ENCODE measurements at places on chromosomes 12 and 14.

GRCh38 chr14:70472253-70473159 is 20.5 kb downstream of the ADAM21 start:
- DNase-seq: no peak

- DNase-seq: no peak
Measured at GRCh38 chr12:30926243-30927221, at the start of gene TSPAN11. TSPAN11 (plus strand) TSS chr12:30926748; CDS start chr12:30953992, 27,244 bp downstream.

DNA sequence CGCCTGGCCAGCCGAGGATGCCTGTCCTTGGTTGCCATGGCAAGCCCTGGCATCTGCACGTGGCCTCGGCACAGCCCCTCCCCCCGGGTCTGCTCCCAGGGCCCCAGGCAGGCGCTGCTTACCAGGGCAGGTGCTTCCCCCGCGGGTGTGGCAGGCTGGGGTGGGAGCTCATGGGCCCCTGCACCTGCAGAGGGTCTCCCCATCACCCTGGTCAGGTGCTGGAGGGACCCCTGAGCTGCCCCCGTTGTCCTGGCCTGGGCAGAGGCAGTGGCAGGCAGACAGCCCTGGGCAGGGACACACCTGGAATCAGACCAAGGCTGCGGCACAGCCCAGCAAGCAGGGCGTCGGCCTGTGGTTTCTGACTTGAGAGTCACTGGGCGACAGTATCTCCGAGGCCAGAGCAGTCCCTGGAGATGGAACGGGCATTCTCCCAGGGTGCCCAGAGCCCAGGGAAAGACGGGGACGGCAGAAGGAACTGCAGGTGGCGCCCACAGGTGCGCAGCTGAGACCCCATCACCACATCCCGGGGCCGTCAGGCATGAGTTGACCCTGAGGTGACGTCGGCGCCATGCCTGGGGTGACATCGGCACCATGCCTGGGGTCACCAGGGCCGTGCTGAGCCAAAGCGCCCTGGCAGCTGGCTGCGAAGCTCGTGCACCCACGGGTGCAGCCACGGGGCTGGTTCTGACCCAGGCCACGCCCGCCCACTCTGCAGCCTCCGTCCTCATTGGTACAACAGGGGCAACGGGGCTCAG is 56.1 kb upstream of the FBRSL1 start:
- no peak for DNase-seq

DNA sequence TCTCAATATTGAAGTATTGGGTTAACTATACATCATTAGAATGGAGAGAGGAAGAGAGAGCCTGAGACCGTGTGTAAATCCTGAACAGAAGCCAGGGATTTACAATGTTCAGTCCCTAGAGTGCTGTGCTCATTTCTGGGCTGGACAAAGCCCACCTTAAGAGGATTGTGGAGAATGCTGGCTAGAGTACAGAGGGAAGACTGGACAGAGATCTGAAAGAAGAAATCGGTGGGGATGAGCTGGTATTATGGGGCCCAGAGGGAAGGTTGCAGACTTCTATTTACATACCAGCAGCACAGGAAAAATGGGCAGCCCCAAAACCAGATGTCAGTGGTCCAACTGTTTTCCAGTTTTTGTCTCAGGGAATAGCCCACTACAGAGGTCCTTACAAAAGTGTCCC is 42.3 kb downstream of the RTN1 start:
- no peak for DNase-seq

DNA sequence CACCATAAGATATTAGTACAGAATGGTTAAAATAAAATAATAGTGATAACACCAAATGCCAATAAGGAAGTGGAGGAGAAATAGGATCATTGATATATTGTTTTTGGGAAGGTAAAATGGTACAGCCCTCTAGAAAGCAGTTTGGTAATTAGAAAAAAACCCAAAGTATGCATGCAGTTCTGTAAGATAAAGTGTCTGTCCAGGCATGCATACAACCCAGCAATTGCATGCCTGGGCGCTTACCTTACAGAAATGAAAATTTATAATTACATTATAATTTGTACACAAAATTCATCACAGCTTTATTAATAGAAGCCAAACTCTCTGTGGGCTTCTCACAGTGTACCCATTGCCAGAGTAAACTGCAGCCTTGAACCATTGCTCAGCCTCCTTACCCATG is 124.7 kb downstream of the TTC6 start:
- DNase-seq: no peak

- no peak for DNase-seq
Measured at GRCh38 chr12:89251342-89252271, 100.7 kb downstream of the DUSP6 start.

- peak; percentile 60 for DNase-seq
Measured at GRCh38 chr14:71320734-71321573, 413.7 kb downstream of the PCNX1 start.

- DNase-seq: peak; percentile 31
Measured at GRCh38 chr12:50537538-50537919, 32.7 kb downstream of the DIP2B start.

DNA sequence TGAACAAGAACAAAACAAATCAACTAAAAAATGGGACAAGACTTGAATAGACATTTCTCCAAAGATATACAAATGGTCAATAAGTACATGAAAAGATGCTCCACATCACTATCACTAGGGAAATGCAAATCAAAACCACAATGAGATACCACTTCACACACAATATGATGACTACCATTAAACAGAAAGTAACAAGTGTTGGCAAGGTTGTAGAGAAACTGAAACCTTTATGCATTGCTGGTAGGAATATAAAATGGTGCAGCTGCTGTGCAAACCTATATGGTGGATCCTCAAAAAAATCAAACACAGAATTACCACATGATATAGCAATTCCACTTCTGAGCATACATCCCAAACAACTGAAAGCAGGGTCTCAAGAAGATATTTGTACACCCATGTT is 5.2 kb downstream of the SMAGP start:
- DNase-seq: no peak

GRCh38 chr12:20946732-20947131 is 136.2 kb downstream of the SLCO1B3 start:
- no peak for DNase-seq

- no peak for DNase-seq
Measured at GRCh38 chr14:69850086-69850735, 29.0 kb upstream of the SMOC1 start.

- no peak for DNase-seq
Measured at GRCh38 chr12:105956662-105957457, 181.9 kb downstream of the NUAK1 start.

GRCh38 chr14:68460541-68460940 is 332.3 kb downstream of the ZFP36L1 start:
- no peak for DNase-seq

DNA sequence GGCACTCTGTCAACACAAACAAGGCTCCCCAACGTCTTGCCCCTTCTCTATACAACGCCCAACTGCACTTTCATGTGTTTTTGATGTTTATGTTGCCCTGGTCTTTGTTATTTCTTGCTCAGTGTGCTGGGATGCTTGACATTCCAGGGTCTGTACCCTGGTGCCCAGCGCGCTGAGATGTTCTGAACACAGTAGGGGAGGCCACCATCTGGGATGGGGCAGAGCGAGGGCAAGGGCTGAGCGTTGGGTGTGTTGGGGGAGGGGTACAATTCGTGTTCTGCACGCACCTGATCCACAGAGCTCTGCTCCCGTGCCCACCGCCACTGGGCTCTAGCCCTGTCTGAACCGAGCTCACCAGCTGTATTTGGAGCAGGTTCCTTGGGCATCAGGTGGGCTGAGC is 52.9 kb downstream of the ISCA2 start:
- DNase-seq: no peak

DNA sequence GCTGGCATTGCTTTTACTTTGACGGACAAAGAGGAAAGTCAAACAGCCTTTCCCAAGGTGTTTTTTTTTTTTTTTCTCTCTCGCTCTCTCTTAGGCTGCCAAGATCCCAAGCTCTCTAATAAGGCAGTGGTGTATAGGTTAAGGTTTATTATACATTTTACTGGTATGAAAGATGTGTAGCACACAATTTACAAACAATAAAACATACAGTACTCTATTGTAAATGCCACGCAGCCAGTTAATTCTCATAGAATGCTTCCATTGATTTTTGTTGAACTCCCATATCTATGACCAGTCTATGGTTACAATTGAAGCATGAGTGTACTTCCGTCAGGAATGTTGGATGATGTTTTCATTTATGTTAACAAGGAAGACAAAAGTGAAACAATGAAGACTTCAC is 106.4 kb upstream of the GSC start:
- DNase-seq: no peak

GRCh38 chr12:89833337-89834252 is 125.0 kb upstream of the ATP2B1 start:
- no peak for DNase-seq

GRCh38 chr12:106045251-106045674 is 93.5 kb downstream of the NUAK1 start:
- DNase-seq: no peak

DNA sequence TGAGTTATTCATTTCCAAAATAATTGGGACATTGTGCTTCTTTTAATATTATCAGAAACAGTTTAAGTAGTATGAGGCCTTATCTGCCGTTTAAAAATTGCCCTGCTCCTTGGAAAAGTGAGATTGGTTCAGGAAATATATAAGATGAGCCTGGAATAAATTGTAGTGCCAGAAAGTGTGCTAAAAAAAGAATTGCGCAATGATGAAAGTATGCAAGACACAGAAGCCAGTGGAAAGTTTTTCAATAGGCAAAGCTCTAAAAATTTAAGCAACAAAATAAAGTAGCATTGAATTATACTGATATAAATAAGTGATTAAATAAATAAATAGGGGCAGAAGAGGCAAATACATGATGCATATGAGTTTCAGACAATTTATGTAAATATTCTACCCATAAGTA is 834.9 kb downstream of the BCL11B start:
- no peak for DNase-seq

DNA sequence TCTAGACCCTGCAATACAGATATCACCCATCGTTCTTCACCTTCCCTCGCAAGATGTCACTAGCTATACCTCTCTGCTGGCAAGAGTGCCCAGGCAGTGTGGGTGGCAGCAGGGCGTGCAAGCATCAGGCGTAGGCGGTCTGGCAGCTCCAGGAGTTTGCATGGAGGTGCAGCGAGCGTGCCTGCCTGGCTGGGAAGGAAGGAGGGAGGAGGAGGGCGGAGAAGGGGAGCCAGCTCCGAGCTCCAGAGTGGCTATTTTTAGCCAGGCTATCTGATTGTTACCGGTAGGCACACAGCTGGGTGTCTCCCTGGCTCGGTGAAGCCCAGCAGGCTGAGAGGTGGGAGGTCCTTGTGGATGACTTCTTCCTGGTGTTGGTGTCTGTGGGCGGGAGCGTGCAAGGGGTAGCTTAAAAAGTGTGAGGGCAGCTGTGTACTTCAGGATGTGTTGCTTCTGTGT is 6.2 kb downstream of the FOXJ2 start:
- DNase-seq: peak; percentile 17

GRCh38 chr14:31258427-31259039 is 50.9 kb upstream of the HECTD1 start:
- DNase-seq: no peak

- no peak for DNase-seq
Measured at GRCh38 chr14:104214431-104215218, 76.2 kb downstream of the KIF26A start.

DNA sequence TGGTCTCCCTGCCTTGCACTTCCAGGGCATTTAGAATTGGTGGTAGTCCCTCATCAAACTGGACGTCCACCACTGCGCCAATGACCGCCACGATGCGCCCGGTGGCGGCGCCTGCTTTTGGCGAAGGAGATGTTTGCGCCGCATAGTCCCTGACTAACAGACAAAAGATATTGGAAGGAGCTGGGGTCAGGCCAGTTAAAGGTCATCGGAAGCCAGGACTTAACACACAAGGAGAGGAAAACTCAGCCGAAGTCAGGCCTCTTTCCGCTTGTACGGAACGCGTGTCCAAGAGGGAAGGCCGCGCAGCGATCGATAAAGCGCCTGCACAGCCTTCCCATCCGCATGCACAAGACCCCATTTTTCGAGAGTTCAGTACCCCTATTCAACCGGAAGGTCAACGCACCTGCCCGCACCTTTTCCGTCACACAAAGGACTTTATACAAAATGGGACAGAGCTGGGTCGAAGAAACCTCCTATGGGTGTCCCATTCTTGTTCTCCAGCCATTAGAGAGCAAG is 525 bp downstream of the ATP5F1B start:
- no peak for DNase-seq

DNA sequence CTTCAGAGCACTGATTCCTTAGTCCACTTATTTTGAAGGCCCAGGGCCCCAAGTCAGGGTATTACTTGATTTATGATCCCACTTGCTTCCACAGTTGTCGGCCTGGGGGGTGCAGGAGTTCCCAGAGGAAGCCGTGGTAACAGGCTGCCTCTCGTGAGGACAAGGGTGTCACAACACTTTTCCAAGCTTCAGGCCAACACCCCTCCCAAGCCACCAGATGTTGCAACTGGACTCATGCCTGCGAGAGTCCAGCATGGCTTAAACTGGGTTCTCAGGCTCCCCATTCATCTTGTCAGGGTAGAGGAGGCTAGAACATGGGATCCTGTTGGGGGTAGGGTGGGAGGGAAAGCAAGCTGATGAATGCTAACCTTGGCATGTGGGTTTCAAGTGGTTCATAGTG is 56.1 kb downstream of the BMP4 start:
- no peak for DNase-seq

- DNase-seq: no peak
Measured at GRCh38 chr12:75739912-75740311, 228.5 kb upstream of the KRR1 start.

GRCh38 chr12:95709152-95709551 is 81.4 kb downstream of the NTN4 start:
- no peak for DNase-seq

DNA sequence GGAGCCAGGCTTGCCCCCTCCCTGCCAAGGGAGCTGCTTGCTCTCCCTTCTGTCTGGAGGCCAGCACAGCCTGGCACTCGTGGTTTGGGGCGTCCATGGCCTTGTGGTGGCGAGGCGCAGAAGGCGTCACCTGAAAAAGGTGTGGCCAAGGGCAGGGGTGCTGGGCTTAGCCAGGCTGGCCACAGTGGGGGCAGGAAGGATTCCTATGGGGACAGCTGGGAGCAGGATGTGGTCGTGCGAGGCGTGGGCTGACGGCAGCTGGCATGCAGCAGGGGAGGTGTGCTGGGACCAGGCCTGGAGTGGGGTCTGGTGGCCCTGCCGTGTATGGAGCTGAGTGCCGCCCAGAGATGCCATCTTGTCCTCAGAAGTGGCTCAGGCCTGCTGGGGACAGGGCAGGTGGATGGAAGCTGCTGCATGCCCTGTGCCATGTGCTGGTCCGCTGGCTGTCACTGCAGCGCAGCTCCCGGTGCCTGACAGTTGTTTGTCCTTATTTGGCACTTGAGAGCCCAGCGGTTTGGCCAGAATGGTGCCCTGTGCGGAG is 30.0 kb downstream of the SH2B3 start:
- DNase-seq: no peak

- no peak for DNase-seq
Measured at GRCh38 chr12:121441555-121441954, 41.6 kb downstream of the RNF34 start.
